Breast epithelium (tissue), 4 donors: ENCODE measurements at places on chromosomes 6 and 20. TPM values are rescaled to one million over a fixed set of nuclear protein-coding genes. Genes with fewer than 3 reads are reported as not detected.

GRCh38 chr20:11230999-11231398 lies 557.2 kb upstream of the JAG1 start:
- no peak for DNase-seq

GRCh38 chr20:23745247-23745646 lies 5.5 kb downstream of the CST1 start:
- no peak for DNase-seq

DNA sequence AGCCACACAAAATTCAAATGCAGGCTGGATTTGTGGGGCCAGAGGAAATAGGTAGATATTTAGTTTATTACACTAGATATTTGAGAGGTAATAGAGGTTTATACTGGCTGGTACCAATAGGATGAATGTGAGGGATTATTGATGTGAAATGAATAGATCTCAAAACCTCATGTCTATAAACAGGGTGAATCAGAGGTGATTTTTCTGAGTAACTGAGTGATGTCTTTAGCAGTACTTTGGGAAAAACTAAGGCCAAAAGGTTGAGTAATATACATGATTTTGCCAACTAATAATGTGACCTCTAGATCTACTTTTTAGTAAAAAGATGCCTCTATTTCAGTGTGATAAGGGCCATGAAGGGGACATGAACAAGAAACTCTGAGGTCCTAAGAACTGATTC lies 86.8 kb downstream of the HAO1 start:
- no peak for DNase-seq

GRCh38 chr6:142195862-142196541 lies 48.9 kb downstream of the VTA1 start:
- DNase-seq = no peak

CAGE1 gene
- total RNA-seq = not detected
